ENCODE measurements at places on chromosomes 16 and 17.

- peak; percentile 54 for DNase-seq
These were observed 58.1 kb downstream of the IQCK start for GRCh38 chr16:19776147-19776546.

DNA sequence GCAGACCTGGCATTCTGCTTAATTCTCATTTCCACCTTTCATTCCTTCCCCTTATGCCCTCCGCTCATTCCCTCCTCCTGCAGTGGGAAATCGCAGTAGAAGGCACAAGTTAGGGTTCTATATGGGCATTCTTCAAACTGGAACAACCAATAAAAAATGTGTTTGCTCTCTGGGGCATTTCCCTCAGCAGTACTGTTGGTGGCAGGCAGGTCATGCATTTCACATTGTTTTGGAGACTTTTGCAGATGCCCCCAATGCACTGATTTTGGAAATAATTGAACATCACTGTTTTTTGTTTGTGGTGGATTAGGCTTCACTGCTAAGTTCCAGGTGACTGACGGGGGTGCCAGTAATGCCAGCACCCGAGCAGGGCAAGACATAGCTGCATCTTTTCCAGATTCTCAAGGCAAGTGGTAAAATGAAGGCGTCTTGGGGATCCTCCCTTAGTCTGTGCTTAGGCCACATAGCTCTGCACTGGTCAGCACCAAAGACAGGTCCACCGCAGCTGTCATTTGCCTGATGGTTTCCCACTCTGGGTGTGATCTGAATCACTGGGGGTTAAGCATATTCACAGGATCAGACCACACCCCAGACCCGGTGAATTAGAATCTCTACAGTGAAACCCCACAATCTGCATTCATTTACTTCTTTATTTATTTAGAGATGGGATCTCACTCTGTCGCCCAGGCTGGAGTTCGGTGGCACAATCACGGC, 304.5 kb downstream of the CPPED1 start:
- DNase-seq = no peak

DNA sequence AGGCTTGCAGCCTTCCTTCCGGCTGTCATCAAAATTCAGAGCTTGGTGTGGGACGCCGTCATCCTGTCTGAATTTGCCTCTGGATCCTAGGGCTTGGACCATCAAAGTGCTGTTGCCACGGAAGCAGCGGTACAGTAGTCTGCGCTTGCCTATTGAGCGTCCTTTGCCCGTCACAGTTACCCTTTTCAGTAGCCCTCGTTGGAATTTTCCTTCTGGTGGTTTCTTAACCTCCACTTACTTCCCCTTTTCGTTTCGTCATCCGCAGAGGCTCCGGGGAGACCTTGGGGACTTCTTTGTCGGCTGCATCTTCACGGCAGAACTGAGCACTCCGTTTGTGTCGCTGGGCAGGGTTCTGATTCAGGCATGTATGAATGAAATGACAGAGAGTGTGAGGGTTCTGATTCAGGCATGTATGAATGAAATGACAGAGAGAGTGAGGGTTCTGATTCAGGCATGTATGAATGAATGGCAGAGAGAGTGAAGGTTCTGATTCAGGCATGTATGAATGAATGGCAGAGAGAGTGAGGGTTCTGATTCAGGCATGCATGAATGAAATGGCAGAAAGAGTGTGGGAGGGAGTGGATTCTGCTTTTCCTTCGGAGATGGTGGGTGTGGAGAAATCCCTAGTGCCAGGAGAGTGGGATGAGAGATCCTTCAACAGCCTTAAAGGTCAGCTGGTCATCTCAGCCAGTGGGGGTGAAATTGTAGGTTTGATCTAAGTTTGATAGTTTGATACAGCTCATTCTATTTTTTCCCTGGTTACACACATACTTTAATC, 8.0 kb downstream of the TLCD3A start:
- DNase-seq = no peak

- DNase-seq = no peak
These were observed 164.3 kb downstream of the ANKFN1 start for GRCh38 chr17:56317351-56318208.

DNA sequence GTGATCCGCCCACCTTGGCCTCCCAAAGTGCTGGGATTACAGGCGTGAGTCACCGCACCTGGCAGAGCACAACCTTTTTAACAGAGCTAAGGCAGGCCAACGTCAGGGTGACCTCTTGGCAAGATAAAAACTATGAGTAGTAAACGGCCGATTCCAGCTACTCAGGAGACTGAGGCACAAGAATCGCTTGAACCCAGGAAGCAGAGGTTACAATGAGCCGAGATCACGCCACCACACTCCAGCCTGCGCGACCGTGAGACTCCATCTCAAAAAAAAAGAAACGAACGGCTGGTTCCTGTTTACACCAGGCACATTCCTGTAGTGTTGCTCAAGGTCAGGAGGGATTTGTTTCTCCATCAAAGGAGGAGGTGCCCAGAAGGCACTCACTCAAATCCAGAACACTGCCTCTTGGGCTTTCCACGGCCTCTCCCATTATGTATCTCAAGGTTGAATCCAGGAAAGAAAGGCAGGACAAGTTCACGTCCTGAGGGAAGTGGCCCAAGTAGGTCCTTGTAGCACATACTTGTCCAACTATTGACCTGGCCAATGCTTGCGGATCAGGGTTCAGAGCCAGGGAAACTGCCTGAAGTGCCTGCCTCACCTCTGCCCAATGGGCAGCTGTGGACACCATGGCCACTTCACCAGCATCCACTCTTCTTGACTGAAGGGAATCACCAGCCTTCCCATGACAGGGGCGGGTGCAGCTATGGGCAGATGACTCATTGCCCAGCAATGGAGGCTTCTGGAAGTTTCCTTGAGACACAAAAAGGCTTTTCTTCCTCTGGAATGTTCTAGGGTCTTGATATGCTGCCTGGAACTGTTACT, 13.5 kb downstream of the KNOP1 start:
- no peak for DNase-seq

DNA sequence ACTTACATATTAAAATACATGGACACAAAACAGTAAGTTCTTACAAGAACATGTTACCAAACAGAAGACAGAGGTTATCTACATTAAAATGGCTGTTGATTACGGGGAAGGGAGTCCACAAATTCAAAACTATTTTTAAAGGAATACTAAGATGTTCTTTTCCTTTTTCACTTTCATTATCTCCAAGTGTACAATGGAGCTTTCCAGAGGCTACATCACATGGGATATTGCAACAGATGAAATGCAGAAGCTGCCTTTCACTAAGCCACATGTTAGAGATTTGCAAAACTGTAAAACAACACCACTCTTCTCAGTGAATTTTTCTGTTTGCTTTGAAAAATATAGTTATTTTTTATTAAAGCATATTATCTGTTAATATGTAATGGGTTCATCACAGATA, 53.6 kb downstream of the XPO6 start:
- no peak for DNase-seq

- no peak for DNase-seq
These were observed 17.3 kb downstream of the SAMD14 start for GRCh38 chr17:50112694-50113093.

- DNase-seq = peak; percentile 37
These were observed 122.1 kb downstream of the SKAP1 start for GRCh38 chr17:48307814-48308411.

- peak; percentile 61 for DNase-seq
These were observed 87.8 kb upstream of the NOL11 start for GRCh38 chr17:67629971-67630320.

- DNase-seq = no peak
These were observed 301.7 kb upstream of the N4BP1 start for GRCh38 chr16:48911700-48912099.

- no peak for DNase-seq
These were observed 26.3 kb downstream of the SMURF2 start for GRCh38 chr17:64635647-64636305.

DNA sequence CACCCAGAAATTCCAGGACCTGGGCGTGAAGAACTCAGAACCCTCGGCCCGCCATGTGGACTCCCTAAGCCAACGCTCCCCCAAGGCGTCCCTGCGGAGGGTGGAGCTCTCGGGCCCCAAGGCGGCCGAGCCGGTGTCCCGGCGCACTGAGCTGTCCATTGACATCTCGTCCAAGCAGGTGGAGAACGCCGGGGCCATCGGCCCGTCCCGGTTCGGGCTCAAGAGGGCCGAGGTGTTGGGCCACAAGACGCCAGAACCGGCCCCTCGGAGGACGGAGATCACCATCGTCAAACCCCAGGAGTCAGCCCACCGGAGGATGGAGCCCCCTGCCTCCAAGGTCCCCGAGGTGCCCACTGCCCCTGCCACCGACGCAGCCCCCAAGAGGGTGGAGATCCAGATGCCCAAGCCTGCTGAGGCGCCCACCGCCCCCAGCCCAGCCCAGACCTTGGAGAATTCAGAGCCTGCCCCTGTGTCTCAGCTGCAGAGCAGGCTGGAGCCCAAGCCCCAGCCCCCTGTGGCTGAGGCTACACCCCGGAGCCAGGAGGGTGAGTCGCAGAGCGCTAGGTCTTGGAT, 261.5 kb downstream of the SEC14L1 start:
- DNase-seq = no peak

- DNase-seq = no peak
These were observed 23.3 kb downstream of the CPNE2 start for GRCh38 chr16:57115514-57116182.

GRCh38 chr16:54690306-54690705, 240.4 kb upstream of the IRX5 start:
- no peak for DNase-seq

GRCh38 chr16:12147681-12148080, 171.1 kb downstream of the SNX29 start:
- DNase-seq = no peak

DNA sequence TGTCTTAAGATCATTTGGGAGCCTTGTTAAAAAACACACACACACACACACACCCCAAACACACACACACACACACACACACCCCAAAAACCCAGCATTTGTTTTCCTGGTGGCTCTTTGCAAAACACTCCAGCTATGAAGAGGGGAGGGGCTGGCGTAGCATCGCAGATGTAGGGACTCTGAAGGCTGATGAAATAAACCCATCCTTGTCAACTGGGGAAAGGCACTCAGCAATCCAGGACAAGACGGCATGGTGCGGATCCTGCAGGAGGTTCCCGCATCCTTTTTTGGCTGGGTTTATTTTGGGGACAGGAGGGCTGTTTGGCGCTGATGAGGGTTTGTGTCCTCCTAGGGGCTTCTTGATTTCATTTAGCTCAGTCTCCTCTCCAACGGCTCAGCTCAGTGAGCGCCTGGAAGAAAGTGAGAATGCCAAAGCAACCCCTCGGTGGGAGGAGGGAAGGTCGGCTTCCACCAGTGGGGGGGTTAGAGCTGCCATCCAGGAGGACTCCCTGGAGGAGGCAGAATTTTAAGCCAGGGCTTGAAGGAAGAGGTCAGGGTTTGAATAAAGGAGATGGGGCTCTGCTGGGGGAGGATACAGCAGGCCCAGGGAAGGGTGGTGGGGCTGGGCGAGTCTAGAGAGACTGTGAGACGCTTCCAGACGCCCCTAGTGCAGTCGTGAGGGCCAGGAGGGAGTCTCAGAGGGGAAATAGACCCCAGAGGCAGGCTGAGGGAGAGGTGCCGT, 12.4 kb upstream of the GSE1 start:
- no peak for DNase-seq

DNA sequence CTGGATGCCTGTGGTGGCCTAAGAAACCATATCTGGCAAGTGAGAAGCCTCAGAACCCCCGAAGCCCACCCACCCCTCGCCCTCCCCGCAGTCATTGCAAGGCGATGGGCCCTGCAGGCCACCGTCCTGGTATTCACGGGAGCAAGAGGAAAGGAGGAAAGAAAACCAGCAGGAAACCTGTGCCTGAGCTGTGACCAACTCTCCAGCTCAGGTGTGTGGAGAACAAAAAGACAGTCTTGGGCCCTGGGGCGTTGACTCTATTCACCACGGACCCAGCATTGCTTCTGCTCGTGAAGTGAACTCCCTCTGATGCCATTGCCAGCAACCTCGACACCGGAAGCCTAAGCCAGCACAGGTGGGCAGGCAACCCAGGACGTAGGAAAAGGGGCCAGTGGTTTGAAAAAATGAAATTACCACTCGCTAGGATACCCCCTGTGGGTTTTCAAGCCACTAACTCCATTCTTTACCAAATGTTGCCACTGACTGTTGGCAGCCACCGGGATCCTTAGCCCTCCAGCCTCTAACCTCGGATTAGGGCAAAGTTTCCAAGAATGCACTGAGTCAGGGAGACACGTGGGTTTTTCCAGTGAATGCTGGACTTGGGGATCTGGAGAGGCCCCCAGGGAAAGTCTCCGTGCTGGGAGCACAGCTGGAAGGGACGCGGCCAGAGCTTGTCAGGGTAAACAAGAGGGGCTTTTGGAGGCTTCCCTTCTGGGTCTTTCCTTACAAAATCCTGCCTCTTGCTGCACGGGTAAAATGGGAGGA, 25.1 kb downstream of the FA2H start:
- DNase-seq = no peak

Measured in NCI-H2171 treated with DMSO at 0.1 percent for 48 hours (cell line).